ENCODE measurements at places on chromosomes 5 and 9. TPM values are rescaled to one million over a fixed set of nuclear protein-coding genes. Genes with fewer than 3 reads are reported as not detected.

DNA sequence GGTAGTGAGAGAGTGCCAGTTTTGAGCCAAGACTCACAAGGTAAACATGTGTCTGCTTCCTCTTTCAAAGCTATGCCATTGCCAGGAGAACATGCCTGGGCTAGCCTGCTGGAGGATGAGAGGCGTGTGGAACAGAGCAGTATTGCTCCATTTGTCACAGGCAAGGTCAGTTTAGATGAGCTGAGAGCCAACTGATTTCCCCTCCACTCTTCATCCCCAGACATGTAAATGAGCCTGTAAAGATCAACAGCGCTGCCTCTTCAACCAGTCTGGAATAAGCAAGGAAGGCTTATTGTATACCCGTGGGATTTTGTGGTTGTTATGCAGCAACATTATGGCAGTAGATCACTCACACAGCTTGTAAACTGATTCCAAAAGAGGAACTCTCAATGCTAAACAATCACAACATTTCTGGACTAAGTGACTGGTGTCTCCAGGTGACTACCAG, 8.2 kb upstream of the GDNF start:
- no peak overlapping the region for H3K27ac ChIP-seq
- H3K4me1 ChIP-seq: peaks cover 8% of the 10 kb centered on the region
- no peak overlapping the region for H3K4me3 ChIP-seq
- H3K36me3 ChIP-seq: no peaks in the 10 kb centered on the region
- peak; percentile 67 for DNase-seq
- H3K27me3 ChIP-seq: no peaks in the 10 kb centered on the region

DNA sequence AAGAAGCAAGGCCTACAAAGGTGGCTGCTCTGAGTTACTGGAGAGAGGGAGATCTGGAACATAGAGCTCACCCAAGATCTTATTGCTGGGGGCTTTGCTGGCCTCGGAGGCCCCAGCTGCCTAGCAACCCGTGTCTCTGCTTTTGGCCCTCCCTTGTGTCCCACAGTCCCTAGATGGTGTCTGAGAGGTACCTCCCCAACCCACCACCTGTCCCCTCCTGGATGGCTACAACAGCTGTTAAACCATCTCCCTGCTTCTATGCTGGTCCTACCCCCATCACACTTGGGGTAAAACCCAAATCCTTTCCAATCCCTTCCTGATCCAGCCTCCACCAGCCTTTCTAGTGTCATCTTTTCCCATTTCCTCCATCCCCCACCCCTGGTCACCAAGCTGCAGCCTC, 86.6 kb downstream of the PPARGC1B start:
- H3K4me1 ChIP-seq: no peaks in the 10 kb centered on the region
- no peak overlapping the region for H3K27ac ChIP-seq
- H3K4me3 ChIP-seq: no peak overlapping the region

- no peak for DNase-seq
- no peak overlapping the region for H3K27ac ChIP-seq
- no peaks in the 10 kb centered on the region for H3K27me3 ChIP-seq
- no peak overlapping the region for H3K4me3 ChIP-seq
- peaks cover 5% of the 10 kb centered on the region for H3K4me1 ChIP-seq
Observed at GRCh38 chr9:69470186-69470977, 145.4 kb downstream of the ENTREP1 start.

DNA sequence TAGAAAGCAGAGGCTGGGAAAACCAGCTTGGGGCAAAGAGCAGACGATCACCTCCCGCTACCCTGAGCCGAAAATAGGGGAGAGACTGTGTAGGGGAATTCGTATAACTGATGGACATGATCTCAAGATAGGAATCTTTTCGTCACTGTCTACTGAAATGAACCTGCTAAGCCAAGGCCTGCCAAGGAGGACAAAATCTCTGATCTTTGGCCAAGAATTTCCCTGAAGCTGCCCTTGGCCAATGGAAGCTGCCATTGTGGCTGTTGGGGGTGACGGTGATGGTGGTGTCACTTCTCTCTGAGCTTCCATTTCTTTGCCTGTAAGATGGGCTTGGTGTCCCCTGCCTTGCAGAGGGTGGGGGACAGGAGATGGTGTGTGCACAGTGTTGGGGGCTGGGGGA, 3.3 kb upstream of the PTGES start:
- peaks cover 6% of the 10 kb centered on the region for H3K27me3 ChIP-seq
- H3K4me3 ChIP-seq: no peak overlapping the region
- no peaks in the 10 kb centered on the region for H3K36me3 ChIP-seq
- no peak overlapping the region for H3K27ac ChIP-seq
- no peak for DNase-seq

GRCh38 chr5:175021841-175022625, 297.7 kb downstream of the MSX2 start:
- H3K36me3 ChIP-seq: no peaks in the 10 kb centered on the region
- H3K27me3 ChIP-seq: no peaks in the 10 kb centered on the region
- no peak for DNase-seq
- H3K4me3 ChIP-seq: no peak overlapping the region
- H3K27ac ChIP-seq: no peak overlapping the region

DNA sequence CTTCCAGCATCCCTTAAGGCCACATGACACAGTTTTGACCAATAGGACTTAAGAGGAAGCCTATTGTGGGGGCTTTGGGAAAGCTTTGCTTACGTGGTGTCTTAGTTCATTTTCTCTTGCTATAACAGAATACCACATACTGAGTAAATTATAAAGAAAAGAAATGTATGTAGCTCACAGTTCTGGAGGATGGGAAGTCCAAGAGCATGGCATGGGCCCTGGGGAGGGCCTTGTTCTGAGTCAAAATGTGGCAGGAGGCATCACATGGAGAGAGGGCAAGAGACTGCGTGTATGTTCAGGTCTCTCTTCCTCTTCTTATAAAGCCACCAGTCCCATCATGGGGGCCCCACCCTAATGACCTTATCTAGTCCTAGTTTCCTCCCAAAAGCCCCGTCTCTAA, 68.6 kb upstream of the CPEB4 start:
- H3K4me1 ChIP-seq: peaks cover 12% of the 10 kb centered on the region
- H3K27ac ChIP-seq: no peak overlapping the region
- no peaks in the 10 kb centered on the region for H3K27me3 ChIP-seq
- DNase-seq: no peak
- H3K4me3 ChIP-seq: no peak overlapping the region

DNA sequence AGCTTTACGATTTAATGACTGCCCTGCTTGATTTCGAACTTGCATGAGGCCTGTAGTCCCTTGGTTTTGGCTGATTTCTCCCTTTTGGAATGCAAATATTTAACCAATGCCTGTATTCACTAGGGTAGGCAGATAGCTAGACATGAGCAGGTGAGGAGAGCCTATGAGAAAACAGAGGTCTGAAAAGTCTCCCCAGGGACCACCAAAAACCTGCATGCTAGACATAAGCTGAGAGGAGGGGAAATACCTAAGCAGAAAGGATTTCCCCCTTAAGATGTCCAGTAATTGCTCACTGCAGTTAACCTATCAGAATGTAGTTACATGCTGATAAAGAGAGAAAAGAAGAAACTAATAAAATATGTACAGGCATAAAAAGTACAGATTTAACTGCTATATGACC, 667.4 kb upstream of the SEMA6A start:
- no peaks in the 10 kb centered on the region for H3K27me3 ChIP-seq
- H3K4me1 ChIP-seq: no peaks in the 10 kb centered on the region
- DNase-seq: no peak
- no peak overlapping the region for H3K4me3 ChIP-seq

The SLU7 gene
- total RNA-seq: 48.4 TPM

The BSPRY gene
- not detected for total RNA-seq

The TLE1 gene
- total RNA-seq: 29.6 TPM

The PCDHGA3 gene
- total RNA-seq: 0.17 TPM
